Stimulated activated naive CD4-positive, alpha-beta T cell treated with Interleukin-2 at 50 U/mL for 16 hours (primary cell): ENCODE measurements at places on chromosomes 13 and 19.

DNA sequence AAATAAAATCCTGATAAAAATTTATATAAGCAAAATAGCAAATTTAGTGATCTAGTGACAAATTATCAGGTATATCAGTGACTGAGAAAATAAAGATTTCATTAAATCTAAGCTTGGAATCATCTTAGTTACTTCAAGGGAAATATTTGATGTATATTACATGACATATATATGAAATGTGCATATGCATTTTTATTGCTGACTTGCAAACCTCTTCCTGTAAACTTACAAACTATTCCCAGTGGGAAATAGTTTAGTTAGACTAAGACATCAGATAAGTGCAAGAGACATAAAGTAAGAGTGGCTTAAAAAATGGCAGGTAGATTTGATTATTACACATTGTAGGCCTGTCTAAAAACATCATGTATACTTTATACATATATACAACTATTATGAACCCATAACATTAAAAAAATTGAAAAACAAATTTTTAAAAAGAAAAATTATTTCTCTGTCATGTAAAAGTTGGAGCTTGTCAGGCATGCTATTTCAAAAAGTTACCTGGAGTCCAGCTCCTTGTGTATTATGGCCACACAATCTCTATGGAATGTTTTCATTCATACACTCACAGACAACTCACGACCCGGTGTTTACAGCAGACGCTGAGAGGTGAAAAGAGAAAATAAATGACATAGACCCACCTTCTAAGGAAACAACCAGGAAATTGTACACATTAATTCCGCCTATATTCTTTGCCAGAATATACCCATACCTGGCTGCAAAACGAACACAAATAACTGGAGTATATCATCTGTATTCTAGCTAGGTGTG lies 724.5 kb downstream of the SLITRK6 start:
- DNase-seq = no peak

DNA sequence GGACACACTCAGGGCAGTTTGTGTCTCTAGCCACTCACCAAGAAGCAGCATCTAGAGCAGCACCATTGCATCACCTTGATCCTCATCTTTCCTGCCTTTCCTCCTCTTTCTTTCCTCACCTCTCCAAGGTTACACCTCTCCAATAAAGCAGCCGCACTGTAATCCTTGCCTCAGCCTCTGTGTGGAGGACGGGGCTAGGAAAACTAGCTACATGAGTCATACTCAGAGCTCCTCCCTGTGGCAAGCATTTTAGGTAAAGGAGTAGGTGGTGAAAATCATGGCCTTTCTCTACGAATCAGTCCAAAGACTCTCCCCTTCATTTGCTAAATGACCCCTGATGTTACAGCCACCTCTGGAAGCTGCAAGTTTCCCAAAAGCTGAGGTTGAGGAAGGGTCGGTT lies 108.9 kb downstream of the DNAJC15 start:
- DNase-seq = no peak

GRCh38 chr19:54659300-54659699 lies 3.5 kb upstream of the LILRB4 start:
- no peak for DNase-seq

GRCh38 chr13:113539822-113540221 lies 44.7 kb upstream of the TFDP1 start:
- no peak for DNase-seq

- no peak for DNase-seq
Measured at GRCh38 chr13:47420020-47420419, 523.2 kb upstream of the HTR2A start.

- no peak for DNase-seq
Measured at GRCh38 chr13:39712626-39713025, 57.2 kb downstream of the COG6 start.

DNA sequence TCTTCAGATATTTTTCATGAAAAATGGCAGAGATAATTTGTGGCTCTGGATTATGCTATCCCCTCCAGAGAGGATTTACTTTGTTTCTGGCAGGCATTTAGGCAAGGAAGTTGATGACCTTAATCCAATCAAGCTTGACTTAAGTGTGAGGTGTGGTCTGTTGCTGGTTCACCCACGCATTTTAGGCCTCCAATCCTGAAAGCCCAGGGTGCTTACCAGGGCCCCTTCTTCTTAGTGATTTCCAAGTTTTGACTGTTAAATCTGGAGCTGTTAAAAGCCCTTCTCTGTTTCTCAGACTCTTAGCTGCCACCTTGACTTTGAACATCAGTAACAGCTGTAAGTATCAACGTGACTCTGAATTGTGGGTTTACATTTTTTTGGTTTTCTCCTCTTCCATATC lies 161.8 kb downstream of the DNAJC15 start:
- DNase-seq = no peak

- DNase-seq = no peak
Measured at GRCh38 chr19:49931293-49932040, 2.2 kb upstream of the NUP62 start.

DNA sequence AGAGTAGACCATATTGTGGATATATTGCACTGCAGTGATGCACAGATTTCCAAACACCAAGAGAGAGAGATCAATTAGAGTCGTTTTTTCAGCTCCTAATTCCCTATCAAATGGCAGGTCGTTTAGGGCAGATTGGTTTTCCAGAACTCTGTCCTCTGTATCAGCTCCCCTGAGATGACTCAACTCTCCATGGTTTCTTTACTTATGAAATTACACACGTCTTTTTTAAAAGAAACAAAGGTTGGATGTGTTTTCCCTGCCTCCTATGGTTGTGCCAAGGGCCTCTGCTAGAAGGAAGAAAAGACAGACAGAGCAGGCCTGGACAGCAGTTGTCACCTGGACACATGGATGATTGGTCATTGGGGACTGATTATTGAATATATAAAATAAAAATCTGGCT lies 478.1 kb upstream of the NBEA start:
- no peak for DNase-seq

- no peak for DNase-seq
Measured at GRCh38 chr19:13864667-13865570, 12.0 kb upstream of the NANOS3 start.

DNA sequence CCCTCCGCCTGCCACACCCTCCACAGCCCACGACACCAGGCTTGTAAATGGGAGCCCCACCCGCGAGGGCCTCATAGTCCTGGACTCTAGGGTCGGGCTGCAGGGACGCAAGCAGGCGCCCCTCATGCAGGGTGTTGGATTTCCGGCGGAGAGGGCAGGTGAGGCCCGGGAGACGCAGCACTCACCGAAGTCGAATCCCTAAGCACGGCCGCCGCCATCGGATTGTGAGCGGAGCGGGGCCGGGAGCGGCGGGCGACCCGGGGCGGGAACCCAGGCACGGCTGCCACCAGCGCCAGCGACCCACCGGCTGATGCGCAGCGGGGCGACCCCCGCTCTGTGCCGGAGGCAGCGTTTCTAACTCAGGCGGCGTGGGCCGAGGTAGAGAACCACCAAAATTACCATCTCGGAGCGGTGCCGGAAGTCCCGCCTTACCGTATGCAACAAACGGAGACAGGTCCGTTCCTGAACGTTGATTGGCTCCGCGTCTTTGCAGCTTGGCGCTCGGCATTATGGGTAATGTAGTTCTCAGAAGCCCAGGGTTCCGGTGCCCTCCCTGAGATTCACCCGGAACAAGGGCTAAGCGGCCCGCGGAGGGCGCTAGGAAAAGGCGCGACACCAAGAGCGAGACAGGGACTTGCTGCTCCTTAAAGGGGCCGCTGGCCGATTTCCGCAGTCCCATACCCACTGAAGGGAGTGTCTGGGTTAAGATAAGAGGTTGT lies at the start of gene ZNF416:
Gene ZNF416, minus strand, starts transcription at position 425 of the 719 bp plus-strand sequence. Its CDS starts 207 bp downstream, at position 218.
- peak; percentile 95 for DNase-seq

DNA sequence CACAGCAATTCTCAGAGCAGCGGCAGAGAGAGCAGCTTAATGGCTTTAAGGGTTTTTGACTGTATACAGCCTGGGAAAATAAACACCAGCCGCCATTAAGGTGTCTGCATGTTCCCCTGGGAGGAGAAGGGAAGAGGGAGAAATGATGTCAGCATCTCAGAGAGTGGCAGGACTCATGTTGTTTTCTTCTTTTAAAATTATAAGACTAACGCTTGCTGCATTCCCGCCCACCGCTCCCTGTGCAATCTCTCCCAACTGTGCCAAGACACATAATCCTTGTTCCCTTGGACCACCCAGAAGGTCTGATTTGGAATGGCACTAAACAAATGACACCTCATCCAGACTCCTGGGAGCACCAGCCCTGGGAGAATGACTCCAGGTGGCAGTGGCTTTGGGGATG lies 27.7 kb upstream of the FAM216B start:
- DNase-seq = no peak

- DNase-seq = no peak
Measured at GRCh38 chr13:42548731-42549551, 25.0 kb upstream of the TNFSF11 start.

DNA sequence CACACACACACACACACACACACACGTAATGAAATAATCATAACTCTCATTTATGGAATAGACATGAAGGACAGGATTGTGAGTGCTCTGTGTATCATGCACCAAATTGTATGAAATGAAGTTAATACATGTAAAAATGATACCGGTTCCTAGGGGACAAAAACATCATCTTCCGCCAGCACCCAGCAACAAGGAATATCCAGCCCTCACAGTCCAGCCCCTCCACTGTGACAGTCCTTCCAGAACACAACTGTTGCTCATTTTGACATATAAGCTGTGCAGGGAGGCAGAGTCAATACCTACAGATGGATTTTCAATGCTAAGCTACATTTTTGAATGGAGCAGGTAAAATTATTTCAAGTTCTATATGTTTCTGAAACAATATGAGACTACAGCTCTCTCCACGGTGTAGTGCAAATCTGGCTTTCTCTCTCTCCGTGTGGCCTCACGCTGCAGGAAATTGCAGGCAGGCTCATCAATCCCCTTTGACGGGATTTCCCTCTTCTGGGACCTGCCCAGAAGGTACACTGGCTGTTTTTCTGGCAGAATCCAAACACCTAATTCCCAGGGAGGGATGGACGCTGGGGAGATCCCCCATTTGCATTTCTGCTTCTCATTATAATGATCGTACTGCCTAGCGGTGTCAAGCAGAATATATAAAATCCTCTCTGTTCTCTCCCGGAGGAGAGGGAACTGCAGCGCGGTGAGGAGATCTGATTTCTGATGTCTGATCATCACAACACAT lies 494.0 kb downstream of the LIG4 start:
- DNase-seq = no peak

DNA sequence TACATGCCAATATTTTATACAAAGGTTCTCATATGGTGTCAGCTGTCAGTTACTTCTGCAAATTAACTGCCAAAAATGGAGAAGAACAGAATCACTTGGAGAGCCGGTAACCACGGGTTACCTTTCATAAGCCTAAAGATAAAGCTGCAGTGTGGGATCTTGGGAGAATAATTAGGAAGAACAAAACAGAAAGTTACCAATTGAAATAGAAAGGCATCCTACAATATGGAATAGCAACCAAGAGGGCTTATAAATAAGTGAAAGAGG lies 74.2 kb downstream of the TSHZ3 start:
- DNase-seq = no peak

DNA sequence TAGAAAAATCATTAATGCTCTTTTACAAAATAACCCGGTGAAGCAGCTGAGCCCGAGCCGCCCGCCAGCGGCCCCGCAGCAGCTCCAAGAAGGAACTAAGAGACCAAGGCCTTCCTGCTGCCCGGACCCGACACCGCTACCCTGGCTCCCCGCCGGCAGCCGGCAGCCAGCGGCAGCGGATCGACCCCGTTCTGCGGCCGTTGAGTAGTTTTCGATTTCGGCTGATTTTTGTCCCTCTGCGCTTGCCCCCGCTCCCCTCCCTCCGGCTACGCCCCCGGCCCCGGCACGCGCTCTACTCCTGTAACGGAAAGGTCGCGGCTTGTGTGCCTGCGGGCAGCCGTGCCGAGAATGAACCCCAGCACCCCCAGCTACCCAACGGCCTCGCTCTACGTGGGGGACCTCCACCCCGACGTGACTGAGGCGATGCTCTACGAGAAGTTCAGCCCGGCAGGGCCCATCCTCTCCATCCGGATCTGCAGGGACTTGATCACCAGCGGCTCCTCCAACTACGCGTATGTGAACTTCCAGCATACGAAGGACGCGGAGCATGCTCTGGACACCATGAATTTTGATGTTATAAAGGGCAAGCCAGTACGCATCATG lies at the start of gene PABPC3:
Gene PABPC3, plus strand, starts transcription at position 286 of the 603 bp plus-strand sequence. Its CDS starts 63 bp downstream, at position 349.
- no peak for DNase-seq

GRCh38 chr13:22846551-22846950 lies 334.2 kb upstream of the SGCG start:
- DNase-seq = no peak

- no peak for DNase-seq
Measured at GRCh38 chr13:23552171-23552570, 18.0 kb upstream of the TNFRSF19 start.

DNA sequence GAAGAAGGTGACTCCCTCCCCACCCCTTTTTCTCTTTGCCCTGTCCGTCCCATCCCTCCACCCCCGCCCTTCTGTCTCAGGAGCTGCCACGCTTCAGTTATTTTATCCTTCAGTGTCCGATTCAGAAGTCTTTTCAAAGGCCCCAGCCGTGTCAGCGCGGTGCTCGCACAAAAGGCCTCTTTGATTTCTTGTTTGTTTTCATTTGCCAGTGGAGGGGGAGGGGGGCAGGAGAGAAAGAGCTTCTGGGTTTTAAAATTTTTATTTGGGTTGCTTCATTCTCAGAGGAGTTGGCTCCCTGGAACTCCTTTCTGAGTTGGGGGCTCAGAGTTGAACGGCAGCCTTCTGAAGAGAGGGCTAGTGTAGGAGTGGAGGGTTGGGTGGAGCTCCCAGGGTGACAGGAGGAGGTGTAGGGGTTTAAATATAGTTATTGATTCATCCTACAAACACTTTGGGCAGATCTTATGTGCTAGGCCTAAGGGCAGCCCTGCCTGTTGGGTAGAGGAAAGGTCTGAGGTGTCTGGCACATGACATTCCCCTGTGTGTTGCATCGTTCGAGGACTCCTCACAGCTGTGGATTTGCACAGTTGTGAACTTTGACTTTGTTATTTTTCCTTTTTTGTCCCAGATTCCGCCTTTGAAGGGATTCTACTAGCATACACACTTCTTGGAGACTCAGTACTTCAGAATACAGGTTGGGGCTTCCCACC lies 36.8 kb downstream of the NFIX start:
- no peak for DNase-seq

DNA sequence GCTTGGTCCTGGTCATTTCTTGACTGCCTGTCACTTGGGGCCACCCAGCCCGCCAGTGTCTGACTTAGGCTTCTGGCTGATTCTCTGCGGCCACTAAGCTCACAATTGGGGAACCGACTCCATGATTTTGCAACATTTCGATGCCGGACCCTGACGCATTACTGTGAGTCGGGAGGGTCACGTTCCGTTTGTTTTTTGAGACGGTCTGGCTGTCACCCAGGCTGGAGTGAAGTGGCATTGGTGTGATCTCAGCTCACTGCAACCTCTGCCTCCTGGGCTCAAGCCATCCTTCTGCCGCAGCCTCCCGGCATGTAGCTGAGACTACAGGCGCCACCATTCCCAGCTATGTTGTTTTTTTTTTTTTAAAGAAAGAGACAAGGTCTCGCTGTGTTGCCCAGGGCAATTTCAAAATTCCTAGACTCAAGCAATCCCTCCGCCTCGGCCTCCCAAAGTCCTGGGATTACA lies 3.2 kb upstream of the ADAT3 start:
- no peak for DNase-seq

DNA sequence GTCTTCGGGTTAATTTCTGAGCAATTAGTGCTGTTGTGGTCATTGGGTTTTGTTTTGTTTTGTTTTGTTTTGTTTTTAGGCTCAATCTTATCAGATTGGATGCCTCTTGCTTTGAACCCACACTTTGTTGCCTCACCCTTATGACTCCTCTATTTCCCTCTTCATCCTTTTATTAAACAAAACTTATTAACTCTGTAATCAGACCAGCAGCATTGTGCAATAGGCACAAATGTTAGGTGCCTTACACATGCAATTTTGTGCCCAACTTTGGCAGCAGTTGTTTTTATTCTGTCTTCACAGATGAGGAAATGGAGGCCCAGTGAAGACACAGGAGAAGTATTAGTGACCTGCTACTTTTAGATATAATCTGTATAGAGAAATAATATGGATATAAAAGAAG lies 377.7 kb downstream of the KCNRG start:
- DNase-seq = no peak
